ENCODE measurements at places on chromosomes 16 and 17. TPM values are rescaled to one million over a fixed set of nuclear protein-coding genes. Genes with fewer than 3 reads are reported as not detected.

LLGL2 gene
- polyA plus RNA-seq, result 1.4 TPM

ENPP7 gene
- polyA plus RNA-seq, result 0.10 TPM

HIGD1B gene
- 14.2 TPM for polyA plus RNA-seq

SEZ6 gene
- polyA plus RNA-seq, result not detected

ALOX15 gene
- not detected for polyA plus RNA-seq

KCTD19 gene
- polyA plus RNA-seq, result not detected

RSKR gene
- 2.0 TPM for polyA plus RNA-seq

MAF gene
- polyA plus RNA-seq, result 13.1 TPM

RNF222 gene
- not detected for polyA plus RNA-seq

VAT1L gene
- 0.05 TPM for polyA plus RNA-seq

TEX19 gene
- polyA plus RNA-seq, result 0.13 TPM

FBXW10 gene
- 0.23 TPM for polyA plus RNA-seq

GDPD3 gene
- polyA plus RNA-seq, result 0.89 TPM

GRCh38 chr17:55533608-55534007, 22.4 kb upstream of the SMIM36 start:
- no peaks in the 10 kb centered on the region for H3K36me3 ChIP-seq
- no peak for DNase-seq
- H3K27me3 ChIP-seq, result no peaks in the 10 kb centered on the region
- H3K4me1 ChIP-seq, result no peaks in the 10 kb centered on the region

DNA sequence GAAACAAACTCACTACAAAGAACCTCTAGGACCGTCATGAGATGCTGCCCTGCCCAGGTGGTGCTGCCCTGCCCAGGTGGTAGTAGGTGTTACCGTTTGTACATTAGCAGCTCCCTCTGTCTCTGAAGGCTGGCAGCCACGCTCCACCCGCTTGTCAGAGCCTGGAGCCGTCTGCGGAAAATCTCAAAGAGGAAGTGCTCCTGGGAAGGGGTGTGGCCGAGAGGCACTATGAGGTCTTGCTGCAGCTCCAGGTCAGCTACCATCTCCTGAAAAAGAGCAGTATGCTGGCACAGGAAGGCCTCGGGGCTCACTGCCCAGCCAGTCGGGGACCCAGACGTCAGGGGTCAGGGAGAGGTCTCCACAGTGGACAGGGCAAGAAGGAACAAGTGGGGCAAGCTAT, 28.3 kb downstream of the ZNF276 start:
- no peaks in the 10 kb centered on the region for H3K4me1 ChIP-seq
- no peak overlapping the region for H3K4me3 ChIP-seq

DNA sequence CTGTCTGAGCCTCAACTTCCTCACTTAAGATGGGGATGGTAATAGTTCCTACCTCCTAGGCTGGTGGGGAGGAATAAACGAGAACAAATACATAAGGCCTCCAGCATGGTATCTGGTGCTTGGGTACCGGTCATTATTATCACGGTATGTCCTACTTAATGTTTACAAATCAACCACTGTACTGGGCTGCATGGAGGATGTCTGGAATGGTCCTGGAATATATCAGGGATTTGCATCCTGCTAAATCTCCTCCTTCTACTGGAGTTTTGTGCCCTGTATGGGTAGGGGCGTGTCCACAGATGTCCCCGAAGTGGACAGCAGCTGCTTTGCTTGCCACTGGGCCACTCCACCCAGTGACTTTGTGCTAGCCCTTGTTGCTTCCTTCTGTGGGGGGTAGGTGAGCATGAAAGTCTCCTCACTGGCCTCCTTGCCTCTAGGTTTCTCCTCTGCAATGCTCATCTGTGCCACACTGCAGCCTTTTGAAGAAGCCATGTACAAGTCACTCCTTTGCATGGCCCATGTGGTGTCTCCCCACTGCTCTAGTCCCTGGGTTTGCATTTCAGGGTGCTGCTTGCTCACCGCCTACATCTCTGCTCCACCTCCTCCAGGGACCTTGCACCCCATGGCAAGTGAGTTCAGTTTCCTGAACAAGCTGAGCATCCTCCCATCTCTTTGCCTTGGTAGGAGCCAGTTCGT, 2.2 kb upstream of the CMIP start:
- no peak for DNase-seq
- peaks cover 10% of the 10 kb centered on the region for H3K27me3 ChIP-seq
- H3K36me3 ChIP-seq, result no peaks in the 10 kb centered on the region

DNA sequence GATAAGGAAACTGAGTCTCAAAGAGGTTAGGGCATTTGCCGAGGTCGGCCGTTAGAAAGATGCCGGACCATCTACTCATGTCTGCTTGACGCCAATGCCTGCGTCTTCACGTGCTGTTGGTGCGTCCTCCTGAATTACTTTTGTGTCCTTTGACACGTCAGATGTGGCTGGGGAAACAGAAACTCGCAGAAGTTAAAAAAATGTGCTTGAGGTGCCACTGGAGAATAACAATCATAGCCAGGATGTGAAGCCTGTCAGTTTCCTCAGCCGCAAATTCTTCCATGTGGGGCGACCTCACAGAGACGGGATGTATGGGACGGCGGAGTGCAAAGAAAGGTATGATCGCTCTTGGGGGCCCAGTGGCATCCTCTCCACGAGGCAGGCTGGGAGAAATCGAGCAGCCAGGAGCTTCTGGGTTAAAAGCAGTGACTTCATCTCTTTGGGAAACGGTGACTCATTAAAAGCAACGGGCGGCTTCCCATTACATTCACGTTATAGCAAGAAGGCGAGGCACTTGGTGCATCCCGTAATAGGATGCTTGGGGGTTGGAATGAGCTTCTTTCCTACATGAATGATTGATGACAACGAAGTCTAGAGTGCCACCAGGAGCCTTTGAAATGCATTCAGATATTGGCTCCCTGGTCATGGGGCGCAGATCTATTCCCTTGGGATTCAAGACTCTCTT, 67.8 kb downstream of the BMERB1 start:
- peaks cover 17% of the 10 kb centered on the region for H3K4me1 ChIP-seq
- H3K27ac ChIP-seq, result no peak overlapping the region
- no peaks in the 10 kb centered on the region for H3K27me3 ChIP-seq
- no peak for DNase-seq
- H3K36me3 ChIP-seq, result no peaks in the 10 kb centered on the region

DNA sequence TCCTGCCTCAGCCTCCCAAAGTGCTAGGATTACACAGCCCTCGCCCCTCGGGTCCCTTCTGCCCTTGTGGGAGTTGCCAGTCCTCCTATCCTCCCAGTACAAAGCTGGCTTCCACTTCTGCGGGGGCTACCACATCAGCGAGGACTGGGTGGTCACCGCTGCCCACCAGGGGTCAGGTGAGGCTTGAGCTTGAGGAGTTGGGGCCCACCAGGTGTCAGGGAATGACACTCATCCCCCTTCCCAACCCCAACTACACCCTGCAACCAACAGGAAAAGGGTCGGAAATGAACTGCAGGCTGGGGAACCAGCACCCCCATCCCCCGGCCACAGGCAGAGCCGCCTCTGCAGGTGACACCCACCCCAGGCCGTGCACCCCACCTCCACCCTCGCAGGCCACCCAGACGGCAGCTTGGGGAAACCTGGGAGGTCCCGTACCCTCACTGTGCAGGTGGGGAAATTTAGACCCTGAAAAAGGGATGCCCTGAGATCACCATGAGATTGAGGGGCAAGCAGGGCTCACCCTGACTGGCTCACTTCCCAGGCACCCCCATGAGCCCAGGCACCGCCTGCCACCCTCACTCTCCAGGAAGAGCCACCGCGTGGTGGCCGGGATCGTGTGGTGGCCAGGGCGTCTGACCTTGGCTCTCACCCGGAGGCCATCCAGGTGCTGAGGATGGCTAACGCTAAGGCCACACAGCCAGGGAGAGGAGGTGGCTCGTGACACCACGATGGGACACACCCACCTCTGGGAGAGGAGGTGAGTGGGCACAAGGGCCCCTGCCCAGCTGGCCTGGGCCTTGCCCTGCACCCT, 8.0 kb downstream of the CTRB1 start:
- peaks cover 42% of the 10 kb centered on the region for H3K36me3 ChIP-seq
- no peak overlapping the region for H3K27ac ChIP-seq
- H3K4me3 ChIP-seq, result no peak overlapping the region
- DNase-seq, result peak; percentile 51

DNA sequence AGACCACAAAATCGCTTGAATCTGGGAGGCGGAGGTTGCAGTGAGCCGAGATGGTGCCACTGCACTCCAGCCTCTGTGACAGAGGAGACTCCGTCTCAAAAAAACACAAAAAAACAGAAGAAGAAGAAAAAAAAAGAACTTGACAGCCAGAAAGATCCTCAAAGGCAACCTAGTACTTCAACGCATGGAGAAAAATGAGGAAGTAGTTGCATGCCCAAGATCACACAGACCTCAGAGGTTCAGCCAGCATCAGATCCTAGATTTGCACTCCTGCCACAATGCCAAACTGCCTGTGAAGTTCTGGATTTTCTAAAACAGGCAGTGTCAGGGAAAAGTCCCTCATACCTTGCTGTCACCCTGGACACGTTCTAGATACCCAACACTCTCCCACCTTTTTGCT, 1.5 kb downstream of the ATPAF2 start:
- no peaks in the 10 kb centered on the region for H3K36me3 ChIP-seq
- peaks cover 36% of the 10 kb centered on the region for H3K4me1 ChIP-seq
- H3K27ac ChIP-seq, result no peak overlapping the region
- DNase-seq, result no peak
- H3K27me3 ChIP-seq, result no peaks in the 10 kb centered on the region

DNA sequence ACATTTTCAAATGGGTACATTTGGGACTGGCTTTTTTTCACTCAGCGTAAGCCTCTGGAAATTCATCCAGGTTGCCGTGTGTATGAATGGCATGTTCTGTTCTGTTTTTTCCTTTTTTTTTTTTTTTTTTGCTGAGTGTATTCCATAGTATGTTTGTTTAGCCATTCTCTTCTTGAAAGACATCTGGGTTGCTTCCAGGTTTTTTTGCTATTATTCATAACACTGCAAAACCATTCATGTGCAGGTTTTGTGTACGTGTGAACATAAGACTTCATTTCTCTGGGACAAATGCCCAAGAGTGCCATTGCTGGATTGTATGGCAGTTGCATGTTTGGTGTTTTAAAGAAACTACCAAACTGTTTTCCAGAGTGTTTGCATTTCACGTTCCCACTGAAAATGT, 335.9 kb upstream of the TNRC6C start:
- no peak overlapping the region for H3K27ac ChIP-seq
- no peak for DNase-seq
- H3K4me1 ChIP-seq, result no peaks in the 10 kb centered on the region
- H3K4me3 ChIP-seq, result no peak overlapping the region

GRCh38 chr16:73483934-73484711, 436.2 kb upstream of the ZFHX3 start:
- H3K36me3 ChIP-seq, result no peaks in the 10 kb centered on the region
- H3K27ac ChIP-seq, result no peak overlapping the region
- no peaks in the 10 kb centered on the region for H3K27me3 ChIP-seq

GRCh38 chr16:73233329-73233765, 185.4 kb upstream of the ZFHX3 start:
- H3K4me3 ChIP-seq, result peak overlapping the region; percentile 34
- H3K36me3 ChIP-seq, result no peaks in the 10 kb centered on the region
- H3K27me3 ChIP-seq, result no peaks in the 10 kb centered on the region
- DNase-seq, result no peak
- no peaks in the 10 kb centered on the region for H3K4me1 ChIP-seq

DNA sequence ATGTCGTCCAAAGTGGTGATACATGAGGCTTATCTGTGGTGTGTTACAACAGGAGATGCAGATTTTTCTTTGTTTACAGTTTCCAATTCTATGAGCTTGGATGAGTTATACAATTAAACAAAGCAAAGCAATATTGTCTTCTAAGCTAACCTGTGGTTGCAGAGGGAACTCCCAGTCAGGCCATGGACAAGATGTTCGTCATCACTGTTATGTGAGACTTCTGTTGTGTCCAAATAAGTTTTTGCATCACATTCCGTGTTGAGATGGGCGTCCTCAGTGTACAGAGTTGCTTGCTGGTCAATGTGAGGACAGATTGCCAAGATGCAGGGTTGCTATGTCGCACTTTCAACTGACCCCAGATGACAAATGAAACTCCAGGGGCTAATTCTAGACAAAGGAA, 189.3 kb downstream of the IRF8 start:
- DNase-seq, result no peak
- H3K4me1 ChIP-seq, result no peaks in the 10 kb centered on the region
- peaks cover 5% of the 10 kb centered on the region for H3K27me3 ChIP-seq

GRCh38 chr16:79390481-79391051, 210.0 kb downstream of the MAF start:
- no peaks in the 10 kb centered on the region for H3K36me3 ChIP-seq
- H3K27me3 ChIP-seq, result no peaks in the 10 kb centered on the region
- no peak overlapping the region for H3K27ac ChIP-seq
- no peak for DNase-seq
- no peaks in the 10 kb centered on the region for H3K4me1 ChIP-seq

- DNase-seq, result no peak
- no peak within 1 kb of the TSS for H3K27ac ChIP-seq
- peaks cover 21% of the 10 kb centered on the region for H3K27me3 ChIP-seq
- H3K36me3 ChIP-seq, result no peaks in the 10 kb centered on the region
- no peaks in the 10 kb centered on the region for H3K4me1 ChIP-seq
- H3K4me3 ChIP-seq, result peak within 1 kb of the TSS; percentile 47
These were observed at the start of gene MEIOC for GRCh38 chr17:44655983-44656710. Gene MEIOC (plus strand): TSS chr17:44656468. CDS start chr17:44656614, 146 bp downstream.

DNA sequence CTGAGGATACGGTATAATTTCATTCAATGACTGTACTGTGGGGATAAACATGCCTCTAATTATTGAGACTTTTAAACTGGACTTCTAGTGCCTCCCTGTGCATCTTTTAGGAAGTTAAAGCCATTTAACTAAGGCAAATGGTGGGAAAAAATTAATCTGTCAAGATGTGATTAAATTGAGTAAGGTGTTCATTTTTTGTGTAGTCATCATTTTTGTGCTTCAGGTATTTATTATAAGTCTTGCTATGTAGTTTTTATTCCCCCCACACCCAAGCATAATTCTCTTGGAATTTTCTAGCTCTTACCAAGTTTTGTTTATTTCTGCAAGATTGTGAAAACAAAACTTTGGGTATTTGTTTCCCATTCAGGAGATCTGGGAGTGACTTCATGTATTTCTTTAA, 10.2 kb downstream of the TAF15 start:
- no peak overlapping the region for H3K4me3 ChIP-seq
- peaks cover 17% of the 10 kb centered on the region for H3K4me1 ChIP-seq
- DNase-seq, result no peak

- no peak for DNase-seq
- H3K4me3 ChIP-seq, result no peak overlapping the region
- H3K4me1 ChIP-seq, result no peaks in the 10 kb centered on the region
- no peaks in the 10 kb centered on the region for H3K36me3 ChIP-seq
- H3K27ac ChIP-seq, result no peak overlapping the region
These were observed 253.3 kb downstream of the SLC39A11 start for GRCh38 chr17:72839131-72839725.

DNA sequence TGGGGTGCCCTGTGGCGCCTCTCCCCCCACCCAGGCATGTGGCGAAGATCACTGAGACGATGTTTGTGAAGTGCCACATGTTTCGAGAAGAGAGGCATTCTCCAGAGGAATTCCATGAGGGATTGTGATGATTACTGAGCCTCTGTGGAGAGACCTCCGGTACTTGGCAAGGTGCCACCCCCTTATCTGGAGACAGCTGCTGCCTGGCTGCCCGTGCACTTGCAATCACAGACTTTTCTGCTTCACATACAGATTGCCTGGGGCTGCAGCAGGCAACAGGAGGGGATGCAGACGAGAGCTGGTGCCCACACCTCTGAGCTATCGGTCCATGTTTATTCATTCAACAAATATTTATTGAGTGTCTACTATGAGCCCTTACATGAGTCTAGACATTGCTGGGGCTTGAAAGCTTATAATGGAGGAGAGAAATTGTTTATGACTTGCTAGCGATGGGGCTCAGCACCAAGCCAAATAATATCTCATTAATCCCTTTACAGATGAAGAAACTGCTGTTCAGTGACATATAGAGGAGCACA, 317.2 kb upstream of the ZFHX3 start:
- DNase-seq, result peak; percentile 19
- H3K4me1 ChIP-seq, result no peaks in the 10 kb centered on the region
- no peaks in the 10 kb centered on the region for H3K36me3 ChIP-seq
- H3K27me3 ChIP-seq, result no peaks in the 10 kb centered on the region

All from psoas muscle (tissue), 8 donors.